Pons (tissue), 1 donor: ENCODE measurements at places on chromosomes 6 and 20.

GRCh38 chr20:62319346-62319909 is 16.6 kb downstream of the ADRM1 start:
- no peak for DNase-seq

- peak; percentile 73 for DNase-seq
Observed at GRCh38 chr20:52083627-52084232, 107.8 kb downstream of the ZFP64 start.

DNA sequence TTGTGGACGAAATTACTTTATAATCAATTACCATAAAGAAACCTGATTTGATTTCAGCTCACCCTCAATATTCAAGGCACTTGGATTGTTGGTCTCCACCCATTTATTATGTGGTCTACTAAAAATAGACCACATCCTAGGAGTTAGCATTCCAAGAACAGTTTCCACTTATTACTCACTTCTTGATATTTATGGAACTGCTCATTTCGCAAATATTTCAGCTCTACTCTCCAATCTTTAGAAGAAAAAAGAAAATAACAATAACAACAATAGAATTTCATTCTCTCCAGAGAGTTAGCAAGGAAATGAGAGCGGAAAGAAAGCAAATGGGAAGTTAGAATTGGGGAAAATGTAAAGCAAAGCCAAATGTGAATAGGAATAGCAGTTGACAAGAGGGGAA is 26.2 kb upstream of the HDAC2 start:
- DNase-seq = peak; percentile 34

DNA sequence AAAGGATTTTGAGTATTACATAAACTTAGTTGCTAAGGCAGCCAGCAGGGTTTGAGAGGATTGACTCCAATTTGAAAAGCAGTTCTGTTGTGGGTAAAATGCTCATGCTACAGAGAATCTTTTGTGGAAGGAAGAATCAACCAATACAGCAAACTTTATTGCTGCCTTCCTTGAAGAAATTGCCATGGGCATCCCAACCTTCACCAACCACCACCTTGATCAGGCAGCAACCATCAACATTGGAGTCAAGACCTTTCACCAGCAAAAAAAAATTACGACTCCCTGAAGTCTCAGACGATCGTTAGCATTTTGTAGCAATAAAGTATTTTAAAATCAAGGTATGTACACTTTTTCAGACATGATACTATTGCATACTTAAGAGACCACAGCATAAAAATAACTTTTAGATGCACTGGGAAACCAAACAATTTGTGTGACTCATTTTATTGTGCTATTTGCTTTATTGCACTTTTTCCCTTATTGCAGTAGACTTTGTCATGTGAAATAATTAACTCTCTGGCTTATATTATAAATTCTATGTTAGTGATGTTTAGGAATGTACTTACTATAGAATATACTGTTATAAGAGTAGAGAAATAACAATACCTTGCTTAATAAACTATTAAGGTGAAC is 390.8 kb downstream of the CDKAL1 start:
- DNase-seq = no peak

GRCh38 chr6:7727086-7727945 is 1.4 kb downstream of the BMP6 start:
- no peak for DNase-seq

DNA sequence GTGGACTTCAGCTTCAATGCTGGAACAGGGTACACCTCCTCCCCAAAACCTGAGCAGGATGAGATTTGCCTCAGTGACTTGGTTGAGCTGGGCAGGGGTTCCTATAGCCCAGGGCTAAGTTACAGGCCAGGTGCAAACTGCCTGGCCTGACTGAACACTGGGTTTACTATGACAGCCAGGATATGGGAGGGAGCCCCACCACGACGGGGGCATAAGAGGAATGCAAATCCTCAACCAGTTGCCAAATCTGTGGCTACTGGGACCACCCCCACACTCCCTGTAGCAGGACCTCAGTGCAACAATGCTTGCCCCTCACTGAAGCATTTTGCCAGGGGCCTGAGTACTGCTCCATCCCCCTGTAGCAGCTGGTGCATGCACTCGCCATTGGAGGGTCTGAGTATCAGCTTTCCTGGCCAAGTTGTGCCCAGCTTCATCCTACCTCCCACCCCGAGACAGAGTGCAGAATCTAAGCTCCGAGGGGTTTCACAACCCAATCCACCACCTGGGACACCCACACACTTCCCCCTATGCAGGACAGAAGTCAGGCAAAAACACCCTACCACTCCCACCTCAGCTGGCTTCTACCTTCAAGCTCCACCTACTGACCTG is 27.6 kb downstream of the TREML4 start:
- no peak for DNase-seq

- DNase-seq = peak; percentile 32
Observed at GRCh38 chr6:134447883-134448387, 130.0 kb upstream of the SGK1 start.
